ENCODE measurements at places on chromosomes 3 and 15. TPM values are rescaled to one million over a fixed set of nuclear protein-coding genes. Genes with fewer than 3 reads are reported as not detected.

DNA sequence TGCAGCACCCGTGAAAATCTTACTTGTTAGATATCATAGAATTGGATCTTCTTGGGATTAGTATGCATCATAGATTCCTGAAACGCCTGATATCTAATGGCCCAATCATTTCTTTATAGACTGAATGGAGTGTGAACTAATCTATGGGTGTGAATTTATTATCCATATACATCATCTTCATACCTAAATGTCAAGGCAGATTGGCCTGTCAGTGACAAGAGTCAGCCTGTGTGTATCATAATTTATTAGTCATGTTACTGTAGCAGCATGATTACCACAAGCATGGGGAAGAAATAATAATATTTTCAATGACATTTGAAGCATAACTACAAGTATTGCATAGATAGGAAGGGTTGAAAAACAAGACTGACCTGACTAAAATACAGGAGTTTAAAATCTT lies 235.8 kb downstream of the RAP2B start:
- no peak overlapping the region for H3K4me3 ChIP-seq
- no peak for DNase-seq
- no peak overlapping the region for H3K27ac ChIP-seq
- no peaks in the 10 kb centered on the region for H3K4me1 ChIP-seq

The C3orf52 gene
- total RNA-seq, result 23.7 TPM

DNA sequence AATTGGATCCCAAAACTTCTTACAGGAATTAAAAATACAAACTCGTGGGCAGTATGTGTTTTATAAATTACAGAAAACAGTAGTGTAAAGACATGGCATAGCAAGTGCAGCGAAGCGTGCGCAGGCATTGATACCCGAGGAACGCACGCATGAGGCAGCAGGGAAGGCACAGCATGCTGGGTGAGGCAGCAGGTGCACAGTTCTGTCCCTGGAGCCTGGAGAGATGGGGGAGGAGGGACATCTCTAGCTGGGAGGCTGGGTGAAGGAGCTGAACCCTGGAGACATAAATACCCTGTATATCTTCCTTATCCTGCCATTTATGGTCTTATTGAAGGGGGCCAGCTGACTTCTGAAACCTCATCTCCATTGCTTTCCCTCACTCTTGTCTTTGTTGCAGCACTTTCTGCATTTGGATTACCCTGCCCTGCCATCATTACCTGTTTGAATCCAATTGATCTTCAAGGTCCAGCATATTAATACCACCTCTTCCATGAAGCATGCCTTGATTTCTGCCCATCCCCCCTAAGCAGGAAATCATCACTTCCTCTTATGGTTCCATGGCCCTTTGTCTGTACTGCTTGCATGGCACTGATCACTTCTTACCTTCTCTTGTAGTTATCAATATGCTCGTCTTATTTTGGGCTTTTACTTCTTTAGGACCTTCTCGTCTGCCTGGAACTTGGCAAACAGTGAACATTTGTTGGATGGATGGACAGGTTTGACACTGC lies 20.5 kb downstream of the LPP start:
- H3K36me3 ChIP-seq, result peaks cover 14% of the 10 kb centered on the region
- H3K27ac ChIP-seq, result peak overlapping the region; percentile 39
- H3K27me3 ChIP-seq, result no peaks in the 10 kb centered on the region
- H3K4me1 ChIP-seq, result peaks cover 50% of the 10 kb centered on the region
- no peak for DNase-seq
- H3K4me3 ChIP-seq, result no peak overlapping the region

DNA sequence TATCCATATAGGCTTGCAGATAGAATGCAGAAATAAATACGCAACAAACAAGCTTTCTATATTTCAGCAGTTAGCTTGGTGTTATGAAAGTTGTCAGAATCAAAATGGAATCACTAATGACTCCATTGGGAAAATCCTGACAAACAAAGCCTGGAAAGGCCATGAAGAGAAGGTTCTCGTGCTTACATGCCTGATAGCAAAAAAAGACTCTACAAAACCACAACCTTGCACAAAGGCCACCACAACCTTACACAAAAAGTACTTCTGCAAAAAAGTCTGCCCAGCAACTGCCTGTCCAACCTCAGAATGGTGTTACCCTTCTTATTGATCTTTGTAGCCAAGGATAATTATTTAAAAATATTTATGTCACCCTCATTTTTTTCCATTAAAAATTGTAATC lies 14.4 kb upstream of the PLSCR1 start:
- peaks cover 1% of the 10 kb centered on the region for H3K4me1 ChIP-seq
- H3K4me3 ChIP-seq, result no peak overlapping the region
- no peak overlapping the region for H3K27ac ChIP-seq
- DNase-seq, result no peak
- H3K36me3 ChIP-seq, result no peaks in the 10 kb centered on the region

GRCh38 chr3:160183345-160184076 lies 41.7 kb upstream of the C3orf80 start:
- no peak for DNase-seq
- no peak overlapping the region for H3K27ac ChIP-seq
- no peak overlapping the region for H3K4me3 ChIP-seq
- peaks cover 33% of the 10 kb centered on the region for H3K4me1 ChIP-seq
- H3K36me3 ChIP-seq, result no peaks in the 10 kb centered on the region

The MINDY2 gene
- 27.1 TPM for total RNA-seq

- H3K27me3 ChIP-seq, result peaks cover 8% of the 10 kb centered on the region
- peak overlapping the region; percentile 80 for H3K27ac ChIP-seq
- peaks cover 15% of the 10 kb centered on the region for H3K4me1 ChIP-seq
- H3K36me3 ChIP-seq, result no peaks in the 10 kb centered on the region
- H3K4me3 ChIP-seq, result no peak overlapping the region
Measured at GRCh38 chr15:80804970-80805495, 25.9 kb downstream of the CEMIP start.

GRCh38 chr3:33729993-33730392 lies 11.9 kb upstream of the CLASP2 start:
- peaks cover under 1% of the 10 kb centered on the region for H3K4me1 ChIP-seq
- peaks cover 17% of the 10 kb centered on the region for H3K27me3 ChIP-seq
- H3K4me3 ChIP-seq, result no peak overlapping the region
- no peak for DNase-seq
- H3K27ac ChIP-seq, result no peak overlapping the region

The AGTR1 gene
- total RNA-seq, result 8.2 TPM

- H3K27ac ChIP-seq, result no peak overlapping the region
- H3K4me1 ChIP-seq, result peaks cover 5% of the 10 kb centered on the region
- no peak for DNase-seq
- no peak overlapping the region for H3K4me3 ChIP-seq
- peaks cover 3% of the 10 kb centered on the region for H3K27me3 ChIP-seq
Measured at GRCh38 chr15:60835974-60836373, 357.0 kb upstream of the ICE2 start.

- peaks cover 14% of the 10 kb centered on the region for H3K4me1 ChIP-seq
- no peak overlapping the region for H3K4me3 ChIP-seq
- DNase-seq, result no peak
- H3K27me3 ChIP-seq, result no peaks in the 10 kb centered on the region
- peaks cover 4% of the 10 kb centered on the region for H3K36me3 ChIP-seq
Measured at GRCh38 chr3:58073301-58074108, 65.3 kb downstream of the FLNB start.

- no peaks in the 10 kb centered on the region for H3K36me3 ChIP-seq
- no peak overlapping the region for H3K27ac ChIP-seq
- no peaks in the 10 kb centered on the region for H3K27me3 ChIP-seq
- H3K4me1 ChIP-seq, result no peaks in the 10 kb centered on the region
Measured at GRCh38 chr3:144652573-144652972, 681.0 kb downstream of the DIPK2A start.

GRCh38 chr15:97501291-97501690 lies 459.2 kb upstream of the ARRDC4 start:
- no peak overlapping the region for H3K4me3 ChIP-seq
- no peak overlapping the region for H3K27ac ChIP-seq
- peaks cover 4% of the 10 kb centered on the region for H3K4me1 ChIP-seq
- DNase-seq, result no peak

The KLHDC8B gene
- total RNA-seq, result 38.7 TPM

DNA sequence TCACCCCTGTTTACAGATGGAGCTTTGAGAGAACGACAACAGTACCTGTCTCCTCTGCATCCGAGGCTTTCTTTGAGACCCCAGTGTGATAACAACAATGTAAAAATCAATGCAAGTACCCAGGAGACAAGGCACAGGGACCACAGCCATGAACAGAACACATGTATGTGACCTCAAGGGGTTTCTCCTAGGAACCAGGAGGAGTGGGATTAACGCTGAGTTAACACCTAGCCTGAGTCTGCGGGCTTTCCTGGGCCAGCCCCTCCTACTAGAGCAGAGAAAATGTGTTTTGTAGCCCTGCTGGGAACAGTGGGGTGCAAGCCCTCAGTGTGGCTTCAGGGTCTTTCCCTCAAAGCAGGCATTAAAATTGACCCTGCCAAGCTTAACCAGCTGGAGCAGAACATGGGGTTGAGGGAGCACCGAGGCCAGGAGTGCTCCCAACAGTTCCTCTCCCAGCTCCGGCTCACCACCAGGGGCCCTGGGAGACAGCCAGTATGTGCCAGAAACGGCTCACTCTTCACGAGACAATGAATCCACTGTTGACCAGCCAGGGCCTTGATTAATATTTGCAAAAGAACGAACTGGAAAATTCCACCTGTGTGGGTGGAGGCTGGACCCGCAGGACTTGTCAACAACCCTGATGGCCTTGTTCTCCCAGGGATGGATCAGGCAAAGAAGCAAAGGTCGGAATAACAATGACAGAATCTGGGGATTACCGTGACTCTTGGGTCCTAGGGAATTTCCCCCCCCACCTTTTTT lies 3.6 kb downstream of the CHDH start:
- peak overlapping the region; percentile 27 for H3K4me3 ChIP-seq
- H3K27me3 ChIP-seq, result peaks cover 5% of the 10 kb centered on the region
- peaks cover 33% of the 10 kb centered on the region for H3K4me1 ChIP-seq
- peak overlapping the region; percentile 94 for H3K27ac ChIP-seq
- peaks cover 4% of the 10 kb centered on the region for H3K36me3 ChIP-seq

- no peak overlapping the region for H3K27ac ChIP-seq
- H3K36me3 ChIP-seq, result peaks cover 1% of the 10 kb centered on the region
- DNase-seq, result no peak
- no peak overlapping the region for H3K4me3 ChIP-seq
Measured at GRCh38 chr3:193885832-193886231, 250.1 kb upstream of the HES1 start.

Data from progenitor cell of endocrine pancreas (in vitro differentiated cells).